Activated CD4-positive, CD25-positive, alpha-beta regulatory T cell treated with anti-CD3 and anti-CD28 coated beads, Interleukin-2, amount 50 U/mL, for 16 hours (primary cell): ENCODE measurements at places on chromosomes 3 and 15.

- DNase-seq: no peak
Measured at GRCh38 chr15:41923401-41923997, 29.6 kb upstream of the SPTBN5 start.

DNA sequence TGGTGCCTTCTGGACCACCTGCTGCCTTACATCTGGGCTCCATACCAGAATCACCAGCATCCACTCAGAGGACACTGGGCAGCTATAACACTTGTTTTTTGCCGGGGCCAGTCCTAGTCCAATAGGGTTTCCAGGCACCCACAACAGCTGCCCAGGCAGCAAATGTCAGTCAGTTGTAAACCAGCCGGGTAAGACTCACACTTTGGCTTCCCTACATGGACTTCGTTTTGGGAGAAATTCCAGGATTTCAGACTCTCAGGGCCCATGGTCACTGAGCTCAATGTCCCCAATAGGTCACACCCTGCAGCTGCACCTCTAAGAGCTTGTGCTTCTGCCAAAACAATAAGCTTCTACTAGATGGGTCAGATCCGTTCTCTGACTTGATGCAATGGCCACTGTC, 83.8 kb downstream of the FAM174B start:
- DNase-seq: no peak

DNA sequence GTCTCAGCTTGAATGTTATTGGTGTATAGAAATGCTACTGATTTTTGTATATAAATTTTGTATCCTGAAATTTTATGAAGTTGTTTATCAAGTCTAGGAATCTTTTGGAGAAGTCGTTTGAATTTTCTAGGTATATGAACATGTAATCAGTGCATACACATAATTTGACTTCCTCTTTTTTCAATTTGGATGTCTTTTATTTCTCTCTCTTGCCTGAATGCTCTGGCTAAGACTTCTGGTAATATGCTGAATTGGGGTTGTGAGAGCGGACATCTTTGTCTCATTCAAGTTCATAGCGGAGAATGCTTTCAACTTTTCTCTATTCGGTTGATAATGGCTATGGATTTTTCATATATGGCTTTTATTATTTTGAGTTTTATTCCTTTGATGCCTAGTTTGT, 100.9 kb upstream of the MCTP2 start:
- DNase-seq: no peak

DNA sequence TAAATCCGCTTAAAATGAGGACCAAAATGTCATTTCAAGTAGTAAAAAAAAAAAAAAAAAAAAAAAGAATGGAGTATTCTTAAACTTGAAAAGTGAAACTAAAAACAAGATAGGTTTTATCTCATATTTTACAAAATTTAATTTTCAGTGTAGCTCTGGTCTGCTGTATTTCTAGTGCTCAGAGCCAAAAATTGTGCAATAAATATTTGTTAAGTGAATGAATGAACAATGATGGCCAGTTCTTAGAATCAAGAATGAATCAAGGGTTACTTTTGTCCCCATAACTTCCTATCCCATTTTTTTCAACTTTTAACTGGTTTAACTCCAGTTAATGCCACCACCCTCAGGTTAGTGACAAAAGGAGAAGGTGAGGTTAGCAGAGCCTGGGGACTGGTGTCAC, 214.4 kb downstream of the ABHD5 start:
- DNase-seq: no peak

GRCh38 chr3:38126121-38126892, 10.6 kb downstream of the ACAA1 start:
- DNase-seq: no peak

GRCh38 chr3:147410526-147411237, 1.5 kb downstream of the ZIC1 start:
- DNase-seq: no peak

DNA sequence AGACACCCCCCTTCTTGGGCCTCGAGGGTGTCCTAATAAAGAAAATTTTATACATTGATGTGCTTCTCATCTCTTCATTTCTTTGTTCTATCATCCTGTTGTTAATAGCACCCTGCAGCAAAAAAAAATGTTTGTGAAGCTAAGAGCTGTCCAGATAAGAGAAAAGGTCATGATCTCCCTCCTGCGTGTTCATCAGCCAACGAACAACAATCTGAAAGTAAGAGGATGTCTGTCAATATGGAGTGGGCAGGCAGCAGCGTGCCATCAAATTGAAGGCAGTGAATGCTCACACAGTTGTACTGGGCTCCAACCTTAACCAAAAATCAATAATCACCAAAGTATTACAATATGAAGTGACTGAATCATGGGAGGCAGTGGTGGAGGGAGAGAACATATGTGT, 418.6 kb upstream of the ONECUT1 start:
- no peak for DNase-seq

- DNase-seq: no peak
Measured at GRCh38 chr3:179446501-179446900, 4.8 kb downstream of the GNB4 start.
